SHP77 (cell line): ENCODE measurements at places on chromosomes 6 and 20.

DNA sequence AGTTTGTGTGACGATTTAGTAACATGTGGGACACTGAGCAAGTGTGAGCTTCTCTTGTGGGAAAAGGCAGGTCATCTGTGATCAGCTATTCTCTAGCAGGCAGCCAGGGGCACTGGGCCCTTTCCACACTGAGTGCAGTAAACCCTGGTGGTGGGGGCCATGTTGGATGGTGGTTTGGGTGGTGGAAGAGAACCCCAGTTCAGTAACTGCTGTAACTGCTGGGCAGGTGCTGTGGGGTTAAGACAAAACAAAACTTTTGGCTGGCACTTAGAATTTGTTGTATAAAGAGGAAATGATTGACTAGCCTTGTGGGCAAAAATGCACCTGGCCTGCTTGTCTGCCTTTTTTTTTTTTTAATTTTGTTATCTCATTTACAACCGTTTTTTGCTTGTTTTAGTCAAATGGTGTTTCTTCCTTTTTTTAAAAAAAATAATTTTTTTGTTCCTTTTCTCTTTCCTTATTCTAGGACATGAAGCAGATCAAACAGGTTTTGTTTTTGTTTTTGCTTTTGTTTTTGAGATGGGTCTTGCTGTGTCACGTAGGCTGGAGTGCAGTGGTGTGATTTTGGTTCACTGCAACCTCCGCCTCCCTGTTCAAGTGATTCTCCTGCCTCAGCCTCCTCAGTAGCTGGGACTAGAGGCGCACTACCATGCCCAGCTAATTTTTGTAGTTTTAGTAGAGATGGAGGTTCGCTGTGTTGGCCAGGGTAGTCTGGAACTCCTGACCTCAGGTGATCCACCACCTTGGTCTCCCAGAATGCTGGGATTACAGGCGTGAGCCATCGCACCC is 59.8 kb downstream of the IGF2R start:
- DNase-seq = no peak

DNA sequence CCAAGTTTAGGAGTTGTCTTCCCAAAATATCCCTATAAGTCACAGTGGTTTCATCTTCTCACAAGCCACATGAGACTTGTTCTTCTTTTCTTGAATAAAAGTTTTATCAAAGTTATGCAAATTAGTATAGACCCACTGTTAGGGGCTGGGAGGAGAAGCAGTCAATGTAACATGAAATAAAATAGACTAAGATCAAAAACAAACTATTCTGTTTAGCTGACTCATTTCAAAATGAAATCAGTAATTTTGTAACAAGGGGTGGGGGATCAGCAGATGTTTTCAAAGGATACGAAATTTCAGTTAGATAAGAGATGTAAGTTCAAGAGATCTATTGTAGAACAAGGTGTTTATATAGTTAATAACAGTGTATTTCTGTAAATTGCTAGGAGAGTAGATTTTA is 339.6 kb upstream of the PRDM1 start:
- no peak for DNase-seq

GRCh38 chr6:35739645-35740524 is 3.1 kb downstream of the ARMC12 start:
- DNase-seq = no peak

DNA sequence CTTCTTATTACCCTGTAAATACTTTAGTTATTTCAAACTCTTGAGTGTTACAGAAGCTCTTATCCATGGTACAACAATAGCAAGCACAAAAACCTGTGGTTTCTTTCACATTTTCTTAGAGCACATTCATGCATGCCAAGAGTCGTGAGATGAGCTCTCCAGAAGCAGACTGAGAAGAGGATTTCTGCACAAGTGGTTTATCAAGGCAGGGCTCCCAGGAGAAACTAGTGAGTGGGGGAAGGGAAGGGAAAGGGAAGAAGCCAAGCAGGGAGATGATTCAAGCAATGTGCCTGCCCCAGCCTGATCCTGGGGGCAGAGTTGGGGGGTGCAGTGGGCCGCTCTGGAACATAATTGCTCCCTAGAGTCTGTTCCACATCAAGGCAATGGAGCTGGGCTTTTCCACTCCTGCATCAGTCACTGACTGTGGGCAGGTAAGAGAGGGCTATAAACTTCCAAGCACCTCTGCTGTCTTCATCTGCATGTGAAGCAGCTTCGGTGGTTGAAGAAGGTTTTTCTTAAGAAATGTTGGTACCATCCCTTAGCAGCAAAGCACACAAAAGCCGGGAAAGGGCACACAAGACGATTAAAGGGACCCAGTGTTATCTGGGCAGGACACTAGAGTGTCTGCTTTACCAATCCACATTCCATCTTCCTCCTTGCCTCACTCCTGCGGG is 152.1 kb downstream of the PLCB4 start:
- DNase-seq = no peak

DNA sequence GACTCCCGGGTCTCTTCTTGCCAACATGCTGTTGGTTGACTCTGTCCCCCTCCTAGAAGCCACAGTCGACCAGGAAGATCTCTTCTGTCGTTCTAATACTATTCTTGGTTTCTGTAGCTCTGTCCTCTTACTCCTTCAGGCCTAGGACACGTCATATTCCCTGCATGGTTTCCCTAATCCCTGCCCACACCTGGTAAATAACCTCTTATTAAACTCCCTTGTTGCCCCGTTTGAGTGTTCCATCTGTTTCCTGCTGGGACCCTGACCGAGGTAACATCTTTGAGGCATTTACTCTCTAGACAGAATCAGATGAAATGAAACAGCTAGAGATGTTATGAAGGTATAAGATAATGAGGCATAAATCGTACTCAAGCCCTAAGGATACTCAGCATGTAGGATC is 68.1 kb downstream of the PLCB4 start:
- no peak for DNase-seq

GRCh38 chr20:45069261-45069660 is 31.7 kb downstream of the KCNS1 start:
- DNase-seq = no peak

GRCh38 chr6:25564943-25565342 is 87.1 kb upstream of the SCGN start:
- DNase-seq = no peak

- no peak for DNase-seq
These were observed 28.6 kb upstream of the ENPP5 start for GRCh38 chr6:46199387-46199786.

DNA sequence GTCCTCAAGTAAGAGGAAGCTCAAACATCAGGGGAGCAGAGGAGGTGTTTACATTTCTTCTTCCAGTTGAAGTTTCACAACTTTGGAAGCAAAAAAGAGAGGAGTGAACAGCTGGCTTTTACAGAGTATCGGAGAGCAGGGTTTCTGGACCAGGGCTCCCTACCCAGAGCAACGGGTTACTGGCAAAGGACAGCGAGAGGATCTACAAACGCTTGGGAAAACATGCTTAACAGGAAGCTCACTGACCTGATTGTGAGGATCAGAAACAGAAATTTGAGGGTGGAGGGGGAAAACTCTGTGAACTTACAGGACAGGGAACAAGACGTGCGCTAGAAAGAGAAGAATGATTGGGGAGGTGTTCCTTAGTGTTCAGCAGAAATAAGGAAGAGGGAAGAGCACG is 85.7 kb upstream of the TAB2 start:
- DNase-seq = no peak

- no peak for DNase-seq
These were observed 21.9 kb upstream of the NPBWR2 start for GRCh38 chr20:64129146-64129782.

DNA sequence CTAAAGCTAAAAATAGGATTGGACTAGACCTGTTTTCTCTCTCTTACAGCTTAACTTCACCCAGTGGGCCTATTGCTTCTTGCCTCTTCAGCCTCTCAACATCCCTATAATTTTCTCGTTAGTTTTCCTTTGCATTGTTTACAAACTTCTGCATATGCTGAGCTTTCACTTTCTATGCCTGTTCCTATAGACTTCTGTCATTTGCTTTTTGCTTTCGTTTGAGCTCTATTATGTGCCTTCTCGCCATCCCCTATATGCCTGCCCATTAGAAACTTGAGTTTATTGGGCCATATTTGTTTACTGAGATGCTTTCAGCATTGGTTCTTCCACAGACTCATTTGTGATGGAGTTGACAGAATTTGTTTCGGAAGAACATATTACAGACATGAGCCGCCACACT is 40.9 kb downstream of the NCOA7 start:
- DNase-seq = no peak

GRCh38 chr20:4050203-4050980 is 35.0 kb upstream of the RNF24 start:
- no peak for DNase-seq

- no peak for DNase-seq
These were observed 651.8 kb downstream of the QKI start for GRCh38 chr6:164066335-164066734.
